Thoracic aorta (tissue), 2 donors: ENCODE measurements at places on chromosomes 2 and 18. TPM values are rescaled to one million over a fixed set of nuclear protein-coding genes. Genes with fewer than 3 reads are reported as not detected.

DNA sequence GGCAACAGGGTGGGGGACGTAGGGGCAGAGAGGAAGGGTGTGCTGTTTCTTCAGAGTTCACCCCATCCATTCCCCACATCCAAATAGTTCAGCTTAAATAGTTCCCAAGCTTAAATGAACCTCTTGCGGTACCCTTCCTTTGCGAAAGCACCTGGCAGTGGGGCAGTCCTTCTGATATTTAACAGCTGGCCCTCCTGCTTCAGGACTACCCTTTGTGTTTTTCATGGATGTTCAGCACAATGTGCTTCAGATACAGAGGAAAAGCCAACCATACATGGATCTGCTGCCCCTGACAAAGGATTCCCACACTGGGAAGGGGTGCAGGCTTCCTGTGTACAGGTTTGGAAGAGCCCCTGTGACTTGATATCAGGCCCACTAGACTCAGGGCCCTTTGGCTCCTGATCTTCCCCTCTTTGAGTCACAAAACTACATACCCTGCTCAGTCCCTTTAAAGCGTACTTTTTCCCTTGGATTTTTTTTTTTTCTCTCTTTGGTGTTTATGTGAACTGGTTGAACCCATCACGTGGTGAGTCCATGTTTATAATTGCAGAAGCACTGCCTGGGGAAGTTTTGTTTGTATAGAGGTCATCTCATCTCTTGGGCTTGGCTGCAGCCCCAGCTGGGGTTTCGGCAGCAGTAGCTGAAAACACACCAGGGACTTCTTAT, 45.3 kb upstream of the IGFBP5 start:
- no peaks in the 10 kb centered on the region for H3K36me3 ChIP-seq
- no peak overlapping the region for H3K27ac ChIP-seq
- no peak for DNase-seq
- no peaks in the 10 kb centered on the region for H3K4me1 ChIP-seq
- no peak overlapping the region for H3K4me3 ChIP-seq

DNA sequence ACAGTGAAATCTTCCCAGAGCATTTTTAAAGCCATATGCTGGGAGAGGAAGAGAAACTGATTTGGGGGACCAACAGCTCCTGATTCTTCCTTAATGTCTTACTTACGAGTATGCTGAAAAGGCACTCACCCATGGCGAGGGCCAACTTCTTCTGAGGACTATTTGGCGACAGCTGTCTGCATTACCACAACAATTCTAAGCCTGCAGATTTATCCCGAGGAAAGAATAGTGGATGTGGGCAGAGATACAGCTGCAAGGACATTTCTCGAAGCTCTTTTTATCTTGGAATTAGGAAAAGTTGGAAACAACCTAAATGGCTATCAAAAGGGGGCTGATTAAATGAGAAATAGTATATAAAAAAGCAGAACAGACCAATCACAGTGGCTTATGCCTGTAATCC, 40.3 kb upstream of the FHL2 start:
- no peak overlapping the region for H3K27ac ChIP-seq
- no peaks in the 10 kb centered on the region for H3K36me3 ChIP-seq
- H3K27me3 ChIP-seq, result no peaks in the 10 kb centered on the region
- DNase-seq, result no peak
- H3K4me3 ChIP-seq, result no peak overlapping the region
- no peaks in the 10 kb centered on the region for H3K4me1 ChIP-seq

DNA sequence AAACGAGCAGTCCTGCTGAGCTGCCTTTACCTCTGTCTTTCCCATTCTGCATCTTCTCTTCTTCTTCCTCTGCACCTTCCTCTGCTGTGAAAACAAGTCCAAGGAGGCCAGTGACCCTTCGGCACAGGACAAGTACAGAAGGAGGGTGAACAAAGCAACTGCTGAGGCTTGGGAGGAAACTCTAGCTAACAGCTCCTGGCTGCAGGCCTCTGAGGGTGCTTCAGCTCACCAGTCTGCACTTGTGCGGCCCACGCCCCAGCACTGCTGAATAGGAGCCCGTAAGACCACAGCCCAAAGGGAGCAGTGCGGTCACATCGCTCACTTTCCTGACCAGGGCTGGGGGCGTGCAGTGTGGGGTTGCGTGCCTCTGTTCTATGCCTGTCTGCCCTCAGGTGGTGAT, 42.1 kb upstream of the DNMT3A start:
- no peaks in the 10 kb centered on the region for H3K4me1 ChIP-seq
- DNase-seq, result no peak

DNA sequence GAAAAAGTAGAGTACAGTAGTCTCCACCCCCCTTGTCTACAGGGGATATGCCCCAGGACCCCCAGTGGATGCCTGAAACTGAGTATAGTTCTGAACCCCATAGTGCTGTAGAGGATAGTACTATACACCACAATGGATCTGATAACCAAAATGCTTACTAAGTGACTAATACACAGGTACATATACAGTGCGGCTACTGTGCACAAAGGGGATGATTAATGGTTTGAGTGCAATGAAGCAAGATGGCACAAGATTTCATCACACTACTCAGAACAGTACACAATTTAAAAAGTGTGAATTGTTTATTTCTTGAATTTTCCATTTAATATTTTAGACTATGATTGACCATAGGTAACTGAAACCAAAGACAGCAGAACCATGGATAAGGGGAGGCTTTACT, 446.9 kb upstream of the NRP2 start:
- no peaks in the 10 kb centered on the region for H3K36me3 ChIP-seq
- no peak overlapping the region for H3K4me3 ChIP-seq
- no peak overlapping the region for H3K27ac ChIP-seq
- H3K27me3 ChIP-seq, result no peaks in the 10 kb centered on the region
- DNase-seq, result no peak

GRCh38 chr18:75441896-75442295, 14.4 kb upstream of the SMIM21 start:
- H3K27me3 ChIP-seq, result no peaks in the 10 kb centered on the region
- H3K36me3 ChIP-seq, result no peaks in the 10 kb centered on the region
- no peak overlapping the region for H3K4me3 ChIP-seq
- no peaks in the 10 kb centered on the region for H3K4me1 ChIP-seq

The LIPG gene
- 2.8 TPM for total RNA-seq

DNA sequence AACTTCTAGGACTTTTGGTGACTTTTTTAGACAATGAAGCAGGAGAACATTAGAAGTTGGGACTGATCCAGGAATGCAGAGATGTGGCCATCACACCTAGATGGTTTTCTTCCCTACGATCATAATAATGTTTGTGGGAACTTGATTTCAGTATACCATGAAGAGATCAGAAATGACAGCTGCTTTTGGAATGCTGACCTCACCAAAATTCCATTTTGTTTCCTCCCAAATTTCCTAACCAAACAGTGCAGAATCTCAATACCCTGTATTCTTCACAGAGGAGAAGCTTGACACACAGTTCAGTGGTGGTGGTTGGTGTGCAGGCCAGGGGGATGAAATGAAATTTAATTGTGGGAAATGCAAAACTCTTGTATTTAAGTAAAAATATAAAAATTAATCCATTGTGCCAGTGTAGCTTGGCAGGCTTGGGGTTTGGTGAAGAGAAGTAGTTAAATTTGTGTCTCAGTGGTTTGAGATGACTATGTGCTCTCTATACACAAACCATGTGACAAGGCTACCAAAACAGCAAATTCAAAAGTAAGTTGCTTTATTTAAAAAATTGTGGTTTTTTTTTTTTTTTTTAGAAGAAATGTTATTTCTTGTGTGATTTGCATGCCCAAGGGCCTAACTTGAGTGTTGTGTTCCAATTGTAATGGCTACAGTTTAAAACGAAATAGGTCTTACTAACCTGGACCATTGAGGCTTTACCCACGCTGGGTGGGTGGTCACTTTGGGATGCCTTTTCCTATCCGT, 252.4 kb downstream of the LPIN1 start:
- H3K27me3 ChIP-seq, result no peaks in the 10 kb centered on the region
- no peaks in the 10 kb centered on the region for H3K36me3 ChIP-seq
- H3K4me1 ChIP-seq, result no peaks in the 10 kb centered on the region
- no peak for DNase-seq
- H3K4me3 ChIP-seq, result no peak overlapping the region

The WDR54 gene
- total RNA-seq, result 6.1 TPM

- no peak overlapping the region for H3K27ac ChIP-seq
- H3K36me3 ChIP-seq, result no peaks in the 10 kb centered on the region
- no peaks in the 10 kb centered on the region for H3K4me1 ChIP-seq
These were observed 46.1 kb downstream of the TMEM185B start for GRCh38 chr2:120177001-120177621.

- H3K36me3 ChIP-seq, result no peaks in the 10 kb centered on the region
- H3K4me3 ChIP-seq, result no peak overlapping the region
- H3K27ac ChIP-seq, result no peak overlapping the region
- DNase-seq, result no peak
These were observed 312.2 kb upstream of the SLC14A2 start for GRCh38 chr18:45303026-45303425.

GRCh38 chr2:129877795-129878775, 101.4 kb upstream of the RAB6C start:
- H3K27me3 ChIP-seq, result no peaks in the 10 kb centered on the region
- peak overlapping the region; percentile 71 for H3K4me3 ChIP-seq
- no peak for DNase-seq
- peaks cover 8% of the 10 kb centered on the region for H3K4me1 ChIP-seq

The FIGN gene
- 10.8 TPM for total RNA-seq

DNA sequence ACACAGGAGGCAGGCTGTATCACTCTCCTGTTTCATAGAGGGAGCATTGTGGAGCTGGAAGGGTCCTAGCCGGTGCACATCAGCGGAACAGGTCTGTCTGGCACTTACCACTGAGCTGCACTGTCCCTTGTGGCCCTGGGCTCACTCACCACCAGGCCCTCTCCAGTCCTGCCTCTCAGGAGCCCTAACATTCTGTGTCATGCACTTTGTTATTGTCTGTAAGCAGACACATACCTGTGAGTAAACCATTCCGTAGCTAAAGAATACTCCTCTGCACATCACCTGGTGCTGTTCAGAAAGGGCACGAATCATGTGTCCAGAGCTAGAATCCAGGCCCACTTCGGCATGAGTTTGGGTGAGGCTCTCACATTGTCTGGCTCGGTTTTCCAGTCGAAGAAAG, 93.6 kb downstream of the CRIM1 start:
- H3K27ac ChIP-seq, result peak overlapping the region; percentile 87
- H3K4me1 ChIP-seq, result peaks cover 98% of the 10 kb centered on the region
- H3K27me3 ChIP-seq, result no peaks in the 10 kb centered on the region
- peak overlapping the region; percentile 22 for H3K4me3 ChIP-seq

The EMX1 gene
- not detected for total RNA-seq

The REG3A gene
- total RNA-seq, result 8.3 TPM

The VWC2L gene
- 0.27 TPM for total RNA-seq

The TTC39C gene
- total RNA-seq, result 23.4 TPM

DNA sequence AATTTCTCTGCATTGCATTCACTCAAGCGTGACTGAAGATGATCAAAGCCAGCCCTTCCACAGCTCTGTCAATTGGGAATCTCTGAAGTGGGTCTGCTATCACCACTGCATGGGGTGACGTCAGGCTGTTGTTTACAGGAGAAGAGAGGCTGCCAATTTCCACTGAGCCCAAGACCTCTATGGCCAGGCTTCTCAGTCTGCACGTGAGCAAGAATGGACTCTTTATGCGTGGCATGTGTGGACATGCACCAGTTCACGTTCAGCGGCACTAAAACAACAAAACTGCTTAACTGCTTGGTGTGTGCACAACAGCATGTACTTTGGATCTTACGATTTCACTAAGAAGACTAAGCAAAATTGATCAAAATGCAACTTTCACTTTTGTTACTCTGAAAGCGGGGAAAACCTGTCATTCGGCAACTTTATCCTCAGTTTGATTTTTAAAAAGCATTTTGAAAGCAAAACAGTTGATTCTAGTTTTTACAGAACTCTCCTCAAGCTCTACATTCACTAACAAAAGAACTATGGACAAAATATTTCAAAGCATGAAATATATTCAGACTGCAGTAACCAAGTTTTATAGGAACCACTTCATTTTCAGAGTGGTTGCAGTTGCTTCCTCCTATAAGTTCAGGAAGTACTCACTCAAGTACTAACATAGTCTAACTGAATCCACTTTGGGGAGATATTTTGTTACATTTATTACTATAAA, 77.0 kb upstream of the SERTAD2 start:
- no peaks in the 10 kb centered on the region for H3K36me3 ChIP-seq
- H3K27ac ChIP-seq, result peak overlapping the region; percentile 51
- DNase-seq, result peak; percentile 11
- H3K27me3 ChIP-seq, result no peaks in the 10 kb centered on the region

DNA sequence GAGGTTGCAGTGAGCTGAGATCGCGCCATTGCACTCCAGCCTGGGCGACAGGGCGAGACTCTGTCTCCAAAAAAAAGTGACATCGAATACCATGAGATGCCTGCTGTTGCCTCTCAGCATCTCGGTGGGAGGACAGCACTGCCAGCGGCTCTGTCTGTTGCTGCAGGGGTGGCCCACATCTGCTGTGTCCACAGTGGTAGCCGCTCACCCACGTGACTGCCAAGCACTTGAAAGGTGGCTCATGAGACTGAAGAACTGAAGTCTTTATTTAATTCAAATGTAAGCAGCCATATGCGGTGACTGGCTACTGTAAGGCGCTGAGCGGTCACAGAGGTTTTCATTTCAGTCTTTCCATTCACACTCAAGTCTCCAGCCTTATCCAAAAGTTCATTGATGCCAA, 25.8 kb downstream of the IMPA2 start:
- no peak overlapping the region for H3K27ac ChIP-seq
- peaks cover 3% of the 10 kb centered on the region for H3K36me3 ChIP-seq
- H3K27me3 ChIP-seq, result no peaks in the 10 kb centered on the region
- H3K4me1 ChIP-seq, result no peaks in the 10 kb centered on the region

The PSMA8 gene
- not detected for total RNA-seq

GRCh38 chr2:59956981-59957380, 596.5 kb downstream of the BCL11A start:
- H3K36me3 ChIP-seq, result no peaks in the 10 kb centered on the region
- no peak overlapping the region for H3K4me3 ChIP-seq
- DNase-seq, result no peak
- no peaks in the 10 kb centered on the region for H3K4me1 ChIP-seq
- no peaks in the 10 kb centered on the region for H3K27me3 ChIP-seq

The ABCB11 gene
- not detected for total RNA-seq

DNA sequence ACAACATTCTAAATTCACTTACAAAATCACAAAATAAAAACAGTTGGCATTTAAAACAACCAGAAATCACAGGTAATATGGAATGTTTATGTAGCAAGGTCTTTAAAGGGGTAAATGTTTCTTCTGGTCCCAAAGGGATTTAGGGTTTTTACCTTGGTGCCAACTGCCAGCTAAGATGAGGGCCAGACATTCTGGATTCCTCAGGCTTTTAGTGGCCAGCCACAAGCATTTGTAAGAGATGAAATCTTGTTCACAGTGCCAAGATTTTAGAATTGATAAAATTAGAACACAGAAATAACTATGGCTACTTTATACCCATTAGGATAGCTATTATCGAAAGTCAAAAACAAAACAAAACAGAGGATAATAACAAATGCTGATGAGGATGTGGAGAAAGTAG, 60.4 kb upstream of the CDKL4 start:
- H3K36me3 ChIP-seq, result no peaks in the 10 kb centered on the region
- no peak overlapping the region for H3K4me3 ChIP-seq
- DNase-seq, result no peak
- H3K4me1 ChIP-seq, result no peaks in the 10 kb centered on the region
